ENCODE measurements at places on chromosomes 7 and 10. TPM values are rescaled to one million over a fixed set of nuclear protein-coding genes. Genes with fewer than 3 reads are reported as not detected.

Gene CPA5
- 0.10 TPM for polyA plus RNA-seq

Gene NACAD
- 10.5 TPM for polyA plus RNA-seq

Gene MMD2
- polyA plus RNA-seq, result not detected

Gene POT1
- polyA plus RNA-seq, result 45.2 TPM

Gene AQP1
- polyA plus RNA-seq, result 157 TPM

Gene MYH16
- 0.04 TPM for polyA plus RNA-seq

Gene RTKN2
- polyA plus RNA-seq, result 26.0 TPM

Gene TMEM178B
- polyA plus RNA-seq, result 4.8 TPM

Data from right lung (tissue), 10 donors.